Left renal pelvis (tissue), 4 donors: ENCODE measurements at places on chromosomes 16 and 17. TPM values are rescaled to one million over a fixed set of nuclear protein-coding genes. Genes with fewer than 3 reads are reported as not detected.

The KRT15 gene
- polyA plus RNA-seq, result 0.72 TPM

The IL21R gene
- 0.21 TPM for polyA plus RNA-seq

DNA sequence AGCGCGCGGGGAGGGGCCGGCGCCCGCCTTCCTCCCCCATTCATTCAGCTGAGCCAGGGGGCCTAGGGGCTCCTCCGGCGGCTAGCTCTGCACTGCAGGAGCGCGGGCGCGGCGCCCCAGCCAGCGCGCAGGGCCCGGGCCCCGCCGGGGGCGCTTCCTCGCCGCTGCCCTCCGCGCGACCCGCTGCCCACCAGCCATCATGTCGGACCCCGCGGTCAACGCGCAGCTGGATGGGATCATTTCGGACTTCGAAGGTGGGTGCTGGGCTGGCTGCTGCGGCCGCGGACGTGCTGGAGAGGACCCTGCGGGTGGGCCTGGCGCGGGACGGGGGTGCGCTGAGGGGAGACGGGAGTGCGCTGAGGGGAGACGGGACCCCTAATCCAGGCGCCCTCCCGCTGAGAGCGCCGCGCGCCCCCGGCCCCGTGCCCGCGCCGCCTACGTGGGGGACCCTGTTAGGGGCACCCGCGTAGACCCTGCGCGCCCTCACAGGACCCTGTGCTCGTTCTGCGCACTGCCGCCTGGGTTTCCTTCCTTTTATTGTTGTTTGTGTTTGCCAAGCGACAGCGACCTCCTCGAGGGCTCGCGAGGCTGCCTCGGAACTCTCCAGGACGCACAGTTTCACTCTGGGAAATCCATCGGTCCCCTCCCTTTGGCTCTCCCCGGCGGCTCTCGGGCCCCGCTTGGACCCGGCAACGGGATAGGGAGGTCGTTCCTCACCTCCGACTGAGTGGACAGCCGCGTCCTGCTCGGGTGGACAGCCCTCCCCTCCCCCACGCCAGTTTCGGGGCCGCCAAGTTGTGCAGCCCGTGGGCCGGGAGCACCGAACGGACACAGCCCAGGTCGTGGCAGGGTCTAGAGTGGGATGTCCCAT lies 232.8 kb downstream of the SEC14L1 start:
- no peak for DNase-seq

DNA sequence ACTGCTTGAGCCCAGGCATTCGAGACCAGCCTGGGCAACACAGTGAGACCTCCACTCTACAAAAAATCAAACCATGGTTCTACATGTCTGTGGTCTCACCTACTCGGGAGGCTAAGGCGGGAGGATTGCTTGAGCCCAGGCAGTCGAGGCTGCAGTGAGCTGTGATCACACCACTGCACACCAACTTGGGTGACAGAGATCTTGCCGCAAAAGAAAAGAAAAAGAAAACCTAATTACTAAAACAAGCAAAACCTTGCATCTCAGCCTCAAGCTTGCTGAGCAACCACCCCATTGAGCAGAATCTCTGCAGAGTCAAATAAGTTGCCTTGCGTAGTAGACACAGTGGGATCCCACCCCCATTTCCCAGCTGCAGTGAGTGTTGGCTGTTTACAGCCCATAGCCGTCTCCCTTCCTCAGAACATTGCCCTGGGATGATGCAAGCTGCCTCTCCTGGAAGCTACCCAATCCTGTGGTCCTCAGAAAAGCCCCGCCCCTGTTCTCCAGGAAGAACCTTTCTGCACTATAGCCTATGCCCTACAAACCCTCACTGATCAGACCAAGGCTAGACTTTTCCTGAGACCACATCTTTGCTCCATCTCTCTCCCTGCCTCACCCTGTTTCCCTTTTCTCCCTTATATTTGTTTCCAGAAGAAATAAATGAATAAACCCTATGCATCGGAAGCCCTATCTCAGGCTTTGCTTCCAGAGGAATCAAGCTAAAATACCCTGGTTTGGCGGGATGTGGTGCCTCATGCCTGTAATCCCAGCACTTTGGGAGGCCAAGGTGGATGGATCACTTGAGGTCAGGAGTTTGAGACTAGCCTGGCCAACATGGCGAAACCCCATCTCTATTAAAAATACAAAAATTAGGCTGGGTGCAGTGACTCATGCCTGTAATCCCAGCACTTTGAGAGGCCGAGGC lies 16.7 kb upstream of the ERN2 start:
- DNase-seq, result no peak

DNA sequence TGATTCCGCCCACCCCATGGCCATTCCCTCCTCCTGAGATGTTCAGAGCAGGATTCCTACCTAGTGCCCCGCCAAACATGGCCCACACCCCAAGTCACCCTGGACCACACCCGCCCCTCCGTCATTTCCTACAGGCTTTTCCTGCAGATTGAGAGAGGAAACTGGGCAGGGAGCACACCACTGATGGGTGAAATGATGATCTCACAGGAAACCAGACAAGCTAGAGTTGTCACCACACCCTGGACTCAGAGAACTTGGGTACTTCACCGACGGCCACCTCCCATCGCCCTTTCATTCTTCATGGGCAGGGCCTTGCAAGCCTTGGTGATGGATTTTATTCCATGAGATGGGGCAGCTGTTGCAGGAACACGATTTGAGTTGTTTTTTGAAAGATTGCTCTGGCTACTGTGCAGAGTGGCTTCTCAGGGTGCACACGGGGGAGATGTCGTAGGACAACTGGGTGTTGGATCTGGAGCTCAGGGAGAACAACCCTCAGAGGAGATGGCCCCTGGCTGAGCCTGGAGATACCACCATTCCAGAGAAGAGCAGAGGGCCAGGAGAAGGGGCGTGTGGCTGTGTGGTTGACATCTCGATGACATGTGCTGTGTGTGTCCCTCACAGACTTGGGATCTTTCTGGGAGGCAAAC lies 7.4 kb upstream of the B9D1 start:
- no peak for DNase-seq

GRCh38 chr16:50735629-50736122 lies 6.2 kb upstream of the CYLD start:
- DNase-seq, result no peak

- DNase-seq, result no peak
These were observed 122.0 kb downstream of the IRF8 start for GRCh38 chr16:86020971-86021370.

DNA sequence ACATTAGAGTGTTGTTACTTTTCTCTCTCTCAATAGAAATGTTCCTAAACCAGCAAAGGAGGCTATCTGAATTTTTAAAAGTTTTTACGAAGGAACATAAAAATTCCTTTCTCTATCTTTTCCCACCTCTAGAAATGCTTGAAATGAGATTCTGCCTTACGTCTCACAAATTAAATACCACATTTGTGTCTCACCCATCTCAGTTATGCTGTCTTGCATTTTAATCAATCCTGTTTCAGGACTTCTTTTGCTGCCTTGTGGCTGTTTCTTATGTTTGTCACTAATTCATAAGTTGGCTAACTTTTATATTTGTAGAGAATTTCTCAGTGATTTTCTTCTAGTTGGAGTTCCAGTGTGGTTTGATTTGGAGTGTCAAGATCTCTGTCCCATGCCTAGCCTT lies 3.5 kb downstream of the OMG start:
- DNase-seq, result no peak

DNA sequence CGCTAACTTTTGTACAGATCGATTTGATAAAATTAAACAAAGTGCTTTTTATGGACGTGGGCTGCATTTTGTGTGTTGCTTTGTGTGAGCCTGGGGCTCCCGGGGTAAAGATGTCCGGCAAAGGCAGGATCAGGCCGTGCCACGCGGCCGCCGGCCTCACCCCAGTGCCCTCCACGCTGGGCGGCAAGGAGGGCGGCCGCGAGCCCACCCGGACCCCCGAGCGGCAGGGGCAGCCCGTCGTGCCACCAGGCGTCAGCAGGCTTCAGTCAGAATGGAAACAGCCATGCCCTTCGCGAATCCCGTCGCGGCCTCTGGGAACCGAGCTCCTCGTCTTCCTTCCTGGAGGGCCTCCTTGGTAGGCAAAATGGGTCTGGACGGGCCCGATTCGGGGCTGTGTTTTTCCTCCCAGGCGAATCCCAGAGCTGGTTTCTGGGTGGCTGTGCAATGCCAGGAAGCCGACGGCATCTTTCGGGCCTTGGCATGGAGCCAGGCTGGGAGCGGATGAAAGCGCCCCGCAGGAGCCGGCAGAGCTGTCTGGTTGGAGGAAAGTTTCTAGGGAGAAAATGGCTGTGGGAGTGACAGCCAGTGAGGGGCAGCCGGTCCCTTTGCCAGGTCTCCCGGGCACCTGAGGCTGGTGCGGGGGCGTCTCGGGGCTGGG lies 5.5 kb downstream of the SOX8 start:
- DNase-seq, result no peak

- no peak for DNase-seq
These were observed 849 bp upstream of the SULT1A1 start for GRCh38 chr16:28610595-28611191.

DNA sequence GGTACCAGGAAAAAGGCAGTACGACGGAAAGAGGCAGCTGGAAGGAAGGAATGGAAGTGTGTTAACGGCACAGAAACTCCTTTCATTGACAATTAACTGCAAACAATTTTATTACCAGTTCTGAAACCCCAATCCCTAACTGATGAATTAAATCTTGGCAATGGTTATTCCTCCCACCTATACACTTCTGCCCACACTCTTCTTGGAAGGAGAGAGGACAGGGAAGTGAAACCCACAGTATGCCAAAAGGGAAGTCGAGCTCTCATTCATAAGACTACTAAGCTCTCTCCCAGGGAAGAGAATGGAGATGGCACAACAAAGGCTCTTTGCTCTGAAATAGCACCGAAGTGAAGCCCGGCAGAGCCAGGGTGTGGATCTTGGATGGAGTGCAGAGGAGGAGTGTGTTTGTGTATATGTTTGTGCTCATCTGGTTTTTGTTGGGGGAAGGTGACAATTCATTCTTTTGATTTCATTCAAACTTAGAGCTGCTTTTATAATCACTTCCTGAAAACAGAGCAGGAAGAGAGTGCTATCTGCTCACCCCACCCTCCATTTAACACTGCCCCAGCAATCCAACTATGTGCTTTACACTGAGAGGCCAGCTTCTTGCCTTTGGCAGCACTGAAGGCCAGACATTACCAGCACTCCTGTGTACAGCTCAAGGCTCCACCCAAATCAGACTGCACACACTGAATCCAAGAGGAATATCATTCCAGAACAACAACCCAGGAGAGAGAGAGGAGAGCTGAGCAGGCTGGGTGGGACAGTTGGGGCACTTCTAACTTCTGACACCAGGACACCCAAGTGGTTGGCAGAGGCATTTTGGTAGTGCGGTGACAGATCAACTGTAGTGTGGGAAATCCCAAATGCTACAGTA lies 68.7 kb downstream of the HIC1 start:
- no peak for DNase-seq

GRCh38 chr17:80762076-80762475 lies 217.4 kb downstream of the RPTOR start:
- DNase-seq, result no peak

- no peak for DNase-seq
These were observed 28.6 kb upstream of the PIK3R6 start for GRCh38 chr17:8896087-8896486.

DNA sequence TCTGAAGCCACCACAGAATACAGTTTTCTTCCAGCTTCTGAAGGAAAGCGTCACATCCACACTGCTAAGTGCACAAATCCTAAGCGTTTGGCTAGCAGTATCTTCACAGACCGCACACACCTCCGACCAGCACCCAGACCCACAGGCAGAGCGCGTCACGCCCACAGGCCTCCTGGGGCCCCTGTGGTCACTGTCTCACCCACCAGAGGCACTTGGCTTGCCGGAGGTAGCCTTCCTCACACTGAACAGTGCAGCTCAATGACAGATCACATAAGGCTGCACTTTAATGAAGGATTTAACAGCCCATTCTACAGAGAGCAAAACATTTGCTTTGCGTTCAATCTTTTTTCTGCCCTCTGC lies 21.2 kb downstream of the SPHK1 start:
- DNase-seq, result no peak

DNA sequence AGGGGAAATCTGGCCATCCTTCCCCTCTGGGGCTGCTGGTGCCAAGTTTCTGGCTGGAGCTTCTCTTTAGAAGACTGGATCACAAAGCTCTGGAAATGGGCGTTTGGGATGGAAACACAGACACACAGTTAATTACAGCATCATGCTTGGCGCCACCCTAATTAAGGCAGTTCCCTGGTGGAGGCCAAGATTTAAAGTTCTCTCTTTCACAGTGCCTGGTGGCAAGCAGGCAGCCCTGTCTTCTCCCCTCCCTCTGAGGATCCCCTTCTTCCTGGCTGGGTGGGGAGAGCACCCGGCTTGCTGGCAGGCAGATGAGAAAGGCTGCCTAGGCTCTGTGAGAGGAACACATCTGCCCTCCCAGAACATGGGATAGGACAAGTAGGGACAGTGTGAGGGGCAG lies 59.0 kb upstream of the NKD1 start:
- DNase-seq, result no peak

DNA sequence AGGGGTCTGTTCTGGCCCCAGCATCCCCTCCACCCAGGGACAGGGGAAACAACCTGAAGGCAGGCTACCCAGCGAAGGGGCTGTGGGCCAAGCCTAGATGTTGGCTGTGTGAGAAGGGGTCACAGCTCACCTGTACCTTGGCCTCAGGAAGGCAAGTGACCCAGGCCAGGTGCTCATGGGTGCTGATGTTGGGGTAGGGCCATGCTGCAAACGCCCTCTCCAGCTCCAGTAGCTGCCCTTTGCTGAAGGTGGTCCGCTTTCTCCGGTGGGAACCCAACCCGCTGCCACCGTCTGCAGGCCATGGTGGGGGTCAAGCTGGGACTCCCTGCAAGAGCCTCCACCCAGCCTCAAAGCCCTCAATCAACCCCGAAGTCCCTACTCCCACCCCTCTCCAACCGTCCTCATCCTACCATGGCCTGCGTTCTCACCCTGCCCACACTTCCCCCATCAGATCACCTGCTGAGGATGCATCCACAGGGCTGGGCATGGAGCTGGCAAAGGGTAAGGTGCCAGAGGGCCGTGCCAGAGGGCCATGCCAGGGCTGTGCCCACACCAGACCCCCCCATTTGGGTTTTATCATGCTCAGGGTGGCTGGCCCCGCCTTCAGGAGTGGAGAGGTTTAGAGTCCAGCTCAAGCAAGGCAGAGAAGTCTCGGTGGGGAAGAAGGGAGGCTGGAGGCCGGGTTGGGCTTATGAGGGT lies at the start of gene SEBOX:
SEBOX (minus strand) TSS at position 535 of the 699 bp plus-strand sequence; CDS start at position 487, 48 bp downstream.
- DNase-seq, result no peak
